ENCODE measurements at places on chromosomes 12 and 14.

GRCh38 chr14:60510254-60510950, 1.5 kb downstream of the SIX6 start:
- DNase-seq = no peak

DNA sequence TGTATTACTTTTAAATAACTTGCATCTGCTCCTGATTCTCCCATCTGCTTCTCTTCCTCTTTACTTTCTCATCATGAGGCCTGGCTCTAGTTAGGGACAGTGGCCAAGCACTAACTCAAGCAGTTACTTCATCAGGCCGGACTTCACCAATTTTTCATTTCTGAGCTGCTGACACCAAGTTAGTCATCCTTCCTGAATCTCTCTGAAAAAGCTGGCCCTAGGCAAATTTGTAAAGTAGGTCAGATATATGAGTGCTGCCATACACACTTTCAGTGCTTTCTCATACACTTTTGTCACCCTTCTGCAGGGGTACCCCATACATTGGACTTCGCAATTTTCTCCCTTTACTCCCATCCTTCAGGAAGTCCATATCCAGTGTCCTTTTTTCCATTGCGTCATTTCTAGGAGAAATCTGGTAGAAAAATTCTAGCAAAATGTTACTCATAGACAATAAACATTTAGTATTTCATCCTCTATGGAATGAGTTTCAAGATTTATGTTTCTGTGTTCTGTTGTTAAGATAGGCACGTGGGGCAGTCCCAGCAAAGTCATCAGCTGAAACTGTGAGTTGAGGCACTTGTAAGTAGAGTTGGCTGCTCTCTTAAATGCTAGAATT, 276.8 kb upstream of the TMPO start:
- no peak for DNase-seq

DNA sequence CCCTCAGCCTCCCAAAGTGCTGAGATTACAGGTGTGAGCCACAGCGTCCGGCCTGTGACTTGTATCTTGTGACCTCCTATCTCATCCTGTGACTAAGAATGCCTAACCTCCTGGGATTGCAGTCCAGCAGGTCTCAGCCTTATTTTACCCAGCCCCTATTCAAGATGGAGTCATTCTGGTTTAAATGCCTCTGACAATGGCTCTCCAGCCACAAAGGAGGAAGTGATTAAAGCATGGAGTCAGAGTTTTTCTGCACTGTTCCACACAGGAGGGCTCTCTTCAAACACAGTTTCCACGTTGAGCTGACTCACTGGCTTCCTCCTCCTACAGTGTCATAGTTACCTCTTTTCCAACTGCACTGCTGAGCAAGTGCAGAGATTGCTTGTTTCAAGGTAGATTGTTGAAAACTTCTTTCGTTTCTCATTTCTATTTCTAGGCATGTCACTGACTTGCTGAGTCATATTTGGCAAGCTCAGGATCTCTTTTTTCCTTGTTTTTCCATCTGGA, 383.8 kb downstream of the PCNX1 start:
- no peak for DNase-seq

DNA sequence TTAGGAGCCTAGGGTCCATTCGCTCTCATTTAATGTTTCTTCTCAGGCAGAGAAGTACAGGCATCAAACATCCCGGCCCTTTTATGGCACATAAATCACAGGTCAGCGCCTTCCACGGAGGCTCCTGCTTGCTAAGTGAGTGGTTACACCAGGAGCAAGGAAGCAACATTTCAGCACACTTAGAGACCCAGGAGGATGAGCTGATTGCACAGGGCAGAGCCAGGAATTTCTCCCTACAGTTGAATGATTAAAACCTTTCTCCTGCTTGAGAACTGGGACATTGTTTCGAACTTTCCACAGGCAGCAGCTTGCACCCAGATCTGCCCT, 233.4 kb downstream of the SPTSSA start:
- no peak for DNase-seq

DNA sequence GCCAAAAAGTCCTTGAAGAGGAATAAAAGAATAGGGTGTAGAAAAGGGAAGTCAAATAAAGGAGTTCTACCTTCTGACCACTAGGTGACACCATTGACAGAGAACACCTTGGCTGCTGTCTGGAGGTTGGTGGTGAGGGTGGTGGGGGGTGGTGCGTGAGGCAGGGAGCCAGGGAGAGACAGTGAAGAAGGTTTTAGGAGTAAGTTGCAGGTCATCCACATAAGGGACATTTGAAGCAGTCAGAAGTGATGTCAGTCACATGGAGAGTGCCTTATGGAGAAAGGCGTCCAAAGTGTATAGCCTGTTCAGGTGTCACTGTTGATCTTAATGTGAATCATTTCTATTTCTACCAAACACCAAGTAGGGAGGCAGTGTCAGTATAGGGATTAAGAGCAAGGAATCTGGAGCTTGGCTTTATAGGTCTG, 279.3 kb upstream of the DDHD1 start:
- DNase-seq = no peak

DNA sequence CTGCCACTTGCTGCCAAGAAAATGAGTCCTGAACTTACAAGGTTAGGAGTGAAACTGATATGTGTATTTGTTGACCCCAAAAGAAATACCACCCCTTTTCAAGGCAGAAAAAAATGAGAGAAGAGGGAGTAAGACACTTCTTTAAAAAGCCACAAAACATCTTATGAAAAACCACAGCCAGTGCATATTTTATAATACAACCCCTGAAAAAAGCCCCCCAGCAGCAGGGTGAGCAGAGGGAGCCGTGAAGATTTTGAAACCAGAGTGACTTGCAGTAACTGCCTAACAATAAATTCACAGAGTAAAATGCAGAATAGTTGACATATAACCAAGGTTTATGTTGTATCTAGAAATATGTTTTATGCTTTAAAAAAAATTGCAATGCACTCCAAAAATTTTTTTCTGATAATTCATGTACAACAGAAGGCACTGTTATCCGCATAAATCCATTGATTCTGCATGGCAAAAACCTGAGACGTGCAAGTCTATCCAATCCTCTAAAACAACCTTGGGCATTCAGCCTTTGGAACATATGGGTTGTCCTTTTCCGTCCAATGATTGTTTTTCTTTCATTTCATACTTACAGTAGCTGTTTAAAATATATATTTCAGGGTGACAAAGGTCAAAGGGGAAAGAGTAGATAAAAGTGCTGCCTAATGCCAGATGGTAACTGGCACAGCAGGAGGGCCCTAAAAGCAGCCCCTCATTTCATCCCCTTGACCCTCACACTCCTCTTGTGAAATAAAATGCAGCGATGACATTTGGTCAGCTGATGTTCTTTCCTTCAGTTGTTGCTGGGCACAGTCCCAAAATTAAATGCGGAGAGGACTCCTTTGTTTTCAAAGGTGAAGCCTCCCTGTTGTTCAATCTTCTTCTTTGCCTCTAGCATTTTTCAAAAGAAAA, 65.3 kb downstream of the IPO8 start:
- no peak for DNase-seq

DNA sequence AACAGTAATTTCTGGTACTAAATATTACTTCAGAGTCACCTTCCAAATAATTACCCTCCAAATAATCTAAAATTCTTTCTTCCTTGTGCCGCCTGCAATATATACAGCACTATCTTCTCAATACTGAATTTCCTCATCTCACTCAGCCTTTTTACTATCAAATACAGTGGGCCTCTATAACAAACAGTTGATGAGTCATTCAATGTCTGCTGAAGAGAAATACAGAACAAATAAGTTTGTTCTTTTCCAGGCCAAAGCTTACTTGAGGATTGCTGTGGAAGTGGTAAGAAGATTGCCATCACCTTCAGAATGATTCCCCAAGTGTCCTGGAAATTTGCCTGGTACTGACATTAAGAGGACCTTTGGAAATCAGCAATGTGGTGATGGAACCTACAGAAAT, 218.2 kb upstream of the ARHGAP5 start:
- no peak for DNase-seq

GRCh38 chr14:47730296-47730695, 54.9 kb upstream of the MDGA2 start:
- no peak for DNase-seq

- no peak for DNase-seq
These were observed 14.0 kb downstream of the MAPK1IP1L start for GRCh38 chr14:55065411-55065810.

- DNase-seq = no peak
These were observed 4.7 kb downstream of the RBP5 start for GRCh38 chr12:7123806-7124522.

GRCh38 chr12:67482751-67483661, 165.5 kb upstream of the DYRK2 start:
- peak; percentile 47 for DNase-seq

DNA sequence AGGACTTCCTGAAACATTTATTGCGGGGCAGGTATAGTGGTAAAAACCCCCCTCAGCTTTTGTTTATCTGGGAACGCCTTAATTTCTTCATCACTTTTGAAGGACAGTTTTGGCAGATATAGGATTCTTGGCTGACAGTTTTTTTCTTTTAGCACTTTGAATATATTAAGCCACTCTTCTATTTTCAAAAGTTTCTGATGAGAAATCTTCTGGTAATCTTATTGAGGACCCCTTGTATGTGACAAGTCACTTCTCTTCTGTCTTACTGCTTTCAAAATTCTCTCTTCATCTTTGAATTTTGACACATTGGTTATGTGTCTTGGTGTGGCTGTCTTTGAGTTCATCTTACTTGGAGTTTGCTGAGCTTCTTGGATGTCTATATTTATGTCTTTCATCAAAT, 59.1 kb downstream of the ATP23 start:
- DNase-seq = no peak

DNA sequence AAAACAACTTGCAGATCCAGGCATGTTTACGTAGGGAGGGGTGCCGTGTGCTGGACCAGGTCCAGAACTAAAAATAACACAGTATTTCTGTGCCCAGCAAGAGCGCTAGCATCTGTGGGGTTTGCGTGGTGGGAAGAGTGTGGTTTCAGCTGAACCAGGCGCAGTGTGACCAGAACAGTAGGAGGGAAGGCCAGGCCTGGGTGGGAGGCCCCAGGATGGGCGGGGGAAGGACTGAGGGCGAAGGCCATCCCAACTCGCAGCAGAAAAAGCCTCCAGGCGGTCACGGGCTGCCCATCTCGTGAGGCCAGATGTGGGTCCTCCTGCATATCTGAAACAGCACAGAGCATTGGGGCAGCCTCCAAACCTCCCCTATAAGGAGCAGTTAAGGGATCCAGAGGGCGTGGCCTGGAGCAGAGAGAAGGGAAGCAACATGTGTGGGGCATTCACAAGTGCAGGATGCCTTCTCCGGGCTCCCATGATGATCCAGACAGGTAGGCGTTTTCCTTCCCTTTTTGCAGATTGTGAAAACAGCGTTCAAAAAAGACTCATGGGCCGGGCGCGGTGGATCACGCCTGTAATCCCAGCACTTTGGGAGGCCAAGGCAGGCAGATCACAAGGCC, 17.8 kb upstream of the CD9 start:
- DNase-seq = no peak

DNA sequence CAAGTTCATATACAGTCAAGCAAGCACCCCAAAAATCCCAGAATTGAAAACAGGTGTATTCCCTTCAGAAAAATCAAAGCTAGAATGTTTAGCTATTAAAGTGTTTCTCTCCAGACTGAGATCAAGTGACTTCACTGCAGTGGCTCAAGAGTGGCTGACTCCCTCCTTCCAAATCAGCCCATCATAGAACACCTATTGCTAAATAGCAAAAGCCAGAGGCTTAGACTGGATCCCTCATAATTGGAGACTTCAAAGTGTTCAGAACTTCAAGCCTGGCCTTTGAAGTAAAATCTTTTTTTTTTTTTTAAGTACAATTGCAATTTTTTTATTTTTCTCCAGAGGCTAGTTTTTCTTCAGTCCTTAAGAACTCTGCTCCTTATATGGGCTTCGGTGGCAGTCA, 50.0 kb upstream of the CERS5 start:
- DNase-seq = no peak

- peak; percentile 30 for DNase-seq
These were observed 984.8 kb downstream of the TMEM121 start for GRCh38 chr14:106511006-106511799.

GRCh38 chr12:91685917-91686316, 459.7 kb downstream of the BTG1 start:
- no peak for DNase-seq
